ENCODE measurements at places on chromosomes 3 and 15.

GRCh38 chr3:42712344-42712648 lies 9.7 kb upstream of the HHATL start:
- DNase-seq = no peak

DNA sequence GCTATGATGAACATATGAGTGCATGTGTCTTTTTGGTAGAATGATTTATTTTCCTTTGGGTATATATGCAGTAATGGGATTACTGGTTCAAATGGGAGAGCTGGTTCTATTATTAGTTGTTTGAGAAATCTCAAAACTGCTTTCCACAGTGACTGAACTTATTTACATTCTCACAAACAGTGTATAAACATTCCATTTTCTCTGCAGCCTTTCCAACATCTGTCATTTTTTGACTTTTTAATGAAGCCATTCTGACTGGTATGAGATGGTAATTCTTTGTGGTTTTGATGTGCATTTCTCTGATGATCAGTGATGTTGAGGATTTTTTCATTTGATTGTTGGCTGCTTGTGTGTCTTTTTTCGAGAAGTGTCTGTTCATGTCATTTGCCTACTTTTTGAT lies 1124.2 kb downstream of the NAALADL2 start:
- no peak for DNase-seq

GRCh38 chr3:51075221-51075775 lies 309.8 kb upstream of the MANF start:
- DNase-seq = no peak

DNA sequence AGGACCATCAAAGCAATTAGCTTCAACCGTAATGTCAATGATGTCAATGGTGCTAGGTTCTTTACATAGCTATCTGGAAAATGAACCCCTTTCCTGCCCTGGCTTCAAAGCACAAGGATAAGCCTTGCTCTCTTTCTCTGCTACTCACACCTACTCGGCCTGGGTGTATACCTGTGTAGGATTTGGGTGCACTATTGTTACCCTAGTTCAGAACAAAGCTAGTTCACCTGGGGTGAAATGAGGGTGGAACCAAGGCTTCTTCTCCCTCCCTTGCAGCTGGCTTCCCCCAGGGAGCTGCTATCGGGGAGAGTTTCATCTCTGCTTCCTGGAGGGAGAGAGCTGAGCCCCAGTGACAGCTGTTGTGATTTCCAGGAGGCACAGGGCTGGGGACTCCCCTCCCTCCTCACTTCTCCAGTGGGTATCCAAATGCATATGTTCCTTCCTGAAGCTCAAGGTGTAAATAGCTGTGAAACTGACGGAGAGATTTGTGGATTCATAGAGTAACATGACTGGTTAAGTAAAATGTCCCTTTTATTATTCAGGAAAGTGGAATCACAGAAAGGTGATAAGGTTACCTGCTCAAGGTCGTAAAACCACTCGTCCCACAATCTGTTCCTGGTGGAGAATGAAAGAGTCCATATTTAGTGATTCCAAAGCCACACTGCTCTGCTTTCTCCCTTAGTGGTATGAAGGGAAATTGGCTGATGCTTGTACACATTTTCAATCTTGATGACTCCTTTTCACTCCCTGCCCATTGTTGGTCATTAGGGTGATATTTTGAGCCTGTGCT lies 11.8 kb upstream of the C3orf70 start:
- DNase-seq = no peak

- peak; percentile 49 for DNase-seq
Observed at GRCh38 chr15:47506329-47507100, 210.8 kb upstream of the SEMA6D start.

Measured in suppressor macrophage (primary cell).